Coronary artery (tissue), 2 donors: ENCODE measurements at places on chromosomes 1 and 21.

DNA sequence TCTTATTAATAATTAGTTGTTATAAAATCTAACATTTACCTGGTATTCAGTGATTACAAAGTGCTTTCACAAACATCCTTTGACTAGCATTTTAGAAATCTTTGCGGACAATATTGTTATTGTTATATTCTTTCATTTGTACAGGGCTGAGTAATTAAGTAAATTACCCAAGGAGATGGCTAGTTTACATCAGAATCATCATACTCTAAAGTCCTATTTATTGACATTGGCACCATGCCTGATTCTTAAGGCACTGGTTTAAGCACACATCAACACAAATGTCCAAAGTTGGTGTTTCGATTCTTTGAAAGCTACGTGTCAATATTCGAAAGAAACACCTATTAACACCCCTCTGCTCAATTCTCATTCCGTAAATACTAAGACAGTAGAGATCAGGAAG lies 424.6 kb upstream of the CHRM3 start:
- no peak for DNase-seq

DNA sequence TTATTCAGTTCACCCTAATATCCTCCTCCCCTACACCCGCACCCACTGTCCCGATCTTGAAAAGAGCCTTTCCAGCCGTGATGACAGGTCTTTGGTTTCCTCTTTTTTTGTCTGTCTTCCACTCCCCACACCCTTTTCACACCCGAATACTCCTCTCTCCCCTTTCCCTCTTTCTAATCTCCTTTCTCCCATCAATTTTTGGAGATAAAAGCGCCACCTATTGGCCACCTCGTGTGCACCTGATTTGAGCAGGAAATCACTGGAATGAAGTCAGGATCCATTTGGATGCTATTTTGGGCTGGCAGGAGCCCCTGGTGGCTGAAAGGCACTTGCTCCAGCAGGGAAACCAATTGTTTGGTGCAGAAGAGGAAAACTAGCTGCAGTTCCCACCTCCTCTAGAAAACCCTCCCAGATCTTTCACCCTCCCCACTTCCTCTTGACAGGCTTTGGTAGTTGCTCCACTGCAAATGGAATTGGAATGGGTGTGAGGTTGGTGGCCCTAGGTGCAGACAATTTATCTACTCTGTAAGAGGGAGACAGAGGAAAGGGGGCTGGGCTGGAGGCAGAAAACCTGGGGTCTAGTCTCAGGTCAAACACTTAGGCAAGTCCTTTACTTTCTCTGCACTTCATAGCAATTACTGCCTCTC lies 8.4 kb downstream of the FOXE3 start:
- no peak for DNase-seq

GRCh38 chr1:1023700-1024099 lies 3.8 kb downstream of the AGRN start:
- DNase-seq = no peak

- no peak for DNase-seq
These were observed 9.8 kb downstream of the PPP2R5A start for GRCh38 chr1:212294983-212295382.

GRCh38 chr1:243396876-243397275 lies 141.0 kb downstream of the SDCCAG8 start:
- DNase-seq = no peak

DNA sequence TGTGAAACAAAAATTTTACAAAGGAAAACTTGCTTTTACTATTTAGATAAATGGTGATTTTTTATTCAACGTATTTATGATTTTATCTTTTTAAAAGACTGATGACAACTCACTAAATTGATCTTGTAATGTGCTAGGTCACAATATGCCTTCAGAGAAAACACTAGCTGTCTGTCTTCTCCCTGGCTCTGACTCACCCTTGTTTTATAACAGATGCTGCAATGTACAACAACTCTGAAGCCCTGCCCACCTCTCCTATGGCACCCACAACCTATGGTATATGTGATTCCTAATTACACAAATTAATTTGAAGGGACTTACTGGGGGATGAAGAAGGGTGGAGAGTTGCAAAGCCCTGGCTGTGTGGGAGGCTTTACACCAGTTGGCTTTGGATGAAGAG lies 24.7 kb upstream of the HSD17B7 start:
- DNase-seq = no peak

DNA sequence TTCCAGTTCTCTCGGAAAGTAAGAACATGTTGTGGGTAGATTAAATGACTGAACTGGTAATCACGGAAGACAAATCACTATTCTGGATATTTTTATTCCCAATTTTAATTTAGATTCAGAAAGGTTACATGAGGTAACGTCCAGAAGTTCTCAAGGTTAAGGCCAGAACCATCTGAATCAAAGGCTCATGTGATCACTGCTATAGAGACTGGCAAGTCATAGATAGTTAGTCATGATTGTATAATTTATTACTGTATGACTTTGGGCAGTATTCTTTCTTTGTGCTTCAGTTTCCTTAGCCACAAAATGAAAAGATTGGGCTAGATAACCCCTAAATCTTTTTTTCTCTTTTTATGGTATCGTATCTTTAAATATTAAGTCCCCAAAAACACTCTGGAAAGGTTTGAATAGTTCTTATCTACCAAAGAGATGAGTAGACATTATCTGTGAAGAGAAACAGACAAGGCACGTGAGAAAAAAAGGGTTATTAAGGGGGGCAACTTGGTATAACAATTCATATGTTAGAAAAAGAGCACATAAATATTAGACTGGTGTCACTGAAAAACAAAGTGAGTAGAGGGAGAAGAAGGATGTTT lies 241.0 kb downstream of the PTPRC start:
- no peak for DNase-seq

DNA sequence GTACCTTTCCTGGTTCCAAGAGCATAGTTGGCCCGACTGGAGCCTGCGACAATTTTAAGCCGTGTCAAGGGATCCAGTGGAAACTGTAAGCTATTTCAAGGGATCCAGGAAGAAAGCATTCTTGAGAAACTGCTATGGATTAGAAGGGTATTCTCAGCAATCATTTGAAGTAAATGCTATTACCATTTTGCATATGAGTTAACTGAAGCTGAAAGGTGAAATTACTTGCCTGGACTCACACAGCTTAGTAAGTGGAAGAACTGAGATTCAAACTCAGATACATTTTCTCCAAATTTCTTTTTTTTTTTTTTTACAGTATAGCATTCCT lies 589 bp downstream of the ZNF684 start:
- DNase-seq = no peak

GRCh38 chr1:65431111-65431705 lies 10.7 kb downstream of the LEPR start:
- DNase-seq = no peak

- DNase-seq = no peak
These were observed 15.5 kb upstream of the SFT2D2 start for GRCh38 chr1:168210312-168210711.

DNA sequence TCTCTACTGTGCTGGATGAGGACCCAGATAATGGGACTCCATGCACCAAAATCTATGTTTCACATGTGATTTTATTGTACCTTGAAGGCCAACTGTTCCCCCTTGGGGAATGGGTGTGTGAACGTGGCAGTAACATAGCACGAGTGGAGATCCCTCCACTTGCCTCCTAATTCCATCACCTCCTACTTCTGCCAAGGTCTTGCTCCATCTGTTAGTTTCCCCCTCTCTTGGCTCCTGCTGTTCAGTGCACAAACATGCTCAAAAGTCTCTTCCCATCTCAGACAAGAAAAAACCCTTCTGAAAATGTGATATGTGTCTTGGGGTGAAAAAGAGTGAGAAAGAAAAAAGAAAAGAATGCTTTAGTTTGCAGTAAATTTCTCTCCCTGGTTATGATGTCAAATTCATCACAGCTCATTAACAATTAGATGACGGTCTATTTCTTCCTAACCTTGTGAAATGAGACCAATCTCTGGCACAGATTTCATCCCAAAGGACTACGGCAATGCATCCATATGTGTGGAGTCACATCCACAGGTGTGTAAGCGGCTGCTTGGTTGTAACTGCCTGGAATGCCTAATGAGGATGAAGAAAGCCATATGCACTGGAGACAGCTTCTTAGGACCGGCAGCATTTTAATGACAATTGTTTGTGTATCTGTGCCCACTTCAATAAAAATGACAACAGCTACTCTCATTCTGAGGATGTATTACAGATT lies 79.3 kb upstream of the DIRAS3 start:
- DNase-seq = no peak

DNA sequence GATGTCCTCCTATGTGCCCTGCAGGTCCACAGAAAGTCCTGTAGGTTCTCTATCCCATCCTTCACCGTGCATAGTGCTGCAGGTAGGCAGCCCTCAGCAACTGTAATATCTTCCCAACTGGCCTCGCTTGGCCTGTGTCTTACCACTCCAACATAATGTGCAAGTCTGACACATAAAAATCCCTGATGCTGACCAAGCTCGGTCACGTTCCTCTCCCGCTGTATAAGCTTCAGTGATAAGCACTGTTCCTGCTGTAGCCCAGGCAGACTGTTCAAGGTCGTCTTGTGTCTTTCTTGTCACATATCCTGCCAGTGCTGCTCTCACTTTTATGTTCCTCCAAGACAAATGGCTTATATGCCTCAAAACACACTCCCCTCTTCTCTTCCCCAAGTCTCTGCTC lies 19.4 kb upstream of the KCNE1 start:
- DNase-seq = no peak
